Left lung (tissue), 14 donors: ENCODE measurements at places on chromosomes 3 and 15. TPM values are rescaled to one million over a fixed set of nuclear protein-coding genes. Genes with fewer than 3 reads are reported as not detected.

DNA sequence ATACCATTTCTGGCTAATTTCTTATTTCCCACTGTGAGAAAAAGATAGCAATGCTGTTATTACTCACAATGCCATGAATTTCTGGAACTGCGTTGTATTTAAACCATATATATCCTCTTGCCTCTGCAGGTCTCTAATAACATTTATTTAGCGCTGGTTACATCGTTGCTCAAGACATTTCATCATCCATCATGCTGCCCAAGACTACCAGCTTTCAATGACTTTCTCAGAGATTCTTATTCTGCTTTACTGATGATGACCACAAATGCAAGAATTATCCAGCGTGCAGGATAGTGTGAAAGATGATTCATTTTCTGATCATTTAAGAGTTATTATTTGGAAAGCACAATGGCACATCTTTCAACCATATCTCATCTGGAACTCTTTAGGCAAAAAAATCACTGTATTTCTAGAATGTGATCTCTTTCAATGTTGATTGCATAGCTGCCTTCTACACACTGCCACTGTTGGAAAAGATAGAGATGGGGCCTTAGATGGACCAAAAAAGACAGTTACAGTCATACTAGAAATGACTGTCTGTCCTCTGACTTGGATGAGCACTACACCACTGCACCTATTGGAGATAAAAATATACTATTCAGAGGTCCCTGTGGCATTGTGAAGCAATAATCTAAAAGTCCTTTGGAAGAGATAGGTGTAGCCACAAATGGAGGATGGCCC is 716.1 kb downstream of the NSUN3 start:
- DNase-seq = no peak

Gene IL17RB
- 12.7 TPM for polyA plus RNA-seq

DNA sequence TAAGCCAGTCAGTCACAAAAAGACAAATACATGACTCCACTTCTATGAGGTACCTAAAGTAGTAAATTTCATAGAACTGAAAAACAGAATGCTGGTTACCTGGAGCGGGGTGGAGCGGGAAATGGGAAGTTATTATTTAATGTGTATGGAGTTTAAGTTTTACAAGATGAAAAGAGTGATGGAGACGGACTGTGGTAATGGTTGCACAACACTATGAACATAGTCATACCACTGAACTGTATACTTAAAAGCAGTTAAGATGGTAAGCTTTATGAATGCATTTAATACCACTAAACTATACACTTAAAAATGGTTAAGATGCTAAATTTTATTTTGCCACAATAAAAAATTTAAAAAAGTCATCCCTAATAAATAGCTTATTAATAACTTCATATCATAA is 23.2 kb downstream of the SFMBT1 start:
- DNase-seq = no peak

Gene MINAR1
- polyA plus RNA-seq = 0.60 TPM

GRCh38 chr3:5888851-5889250 is 701.3 kb downstream of the EDEM1 start:
- DNase-seq = no peak
